NCI-H1417 (cell line): ENCODE measurements at places on chromosomes 6 and 20.

- DNase-seq: peak; percentile 34
Observed at GRCh38 chr6:43702534-43703440, 15.2 kb upstream of the MRPS18A start.

DNA sequence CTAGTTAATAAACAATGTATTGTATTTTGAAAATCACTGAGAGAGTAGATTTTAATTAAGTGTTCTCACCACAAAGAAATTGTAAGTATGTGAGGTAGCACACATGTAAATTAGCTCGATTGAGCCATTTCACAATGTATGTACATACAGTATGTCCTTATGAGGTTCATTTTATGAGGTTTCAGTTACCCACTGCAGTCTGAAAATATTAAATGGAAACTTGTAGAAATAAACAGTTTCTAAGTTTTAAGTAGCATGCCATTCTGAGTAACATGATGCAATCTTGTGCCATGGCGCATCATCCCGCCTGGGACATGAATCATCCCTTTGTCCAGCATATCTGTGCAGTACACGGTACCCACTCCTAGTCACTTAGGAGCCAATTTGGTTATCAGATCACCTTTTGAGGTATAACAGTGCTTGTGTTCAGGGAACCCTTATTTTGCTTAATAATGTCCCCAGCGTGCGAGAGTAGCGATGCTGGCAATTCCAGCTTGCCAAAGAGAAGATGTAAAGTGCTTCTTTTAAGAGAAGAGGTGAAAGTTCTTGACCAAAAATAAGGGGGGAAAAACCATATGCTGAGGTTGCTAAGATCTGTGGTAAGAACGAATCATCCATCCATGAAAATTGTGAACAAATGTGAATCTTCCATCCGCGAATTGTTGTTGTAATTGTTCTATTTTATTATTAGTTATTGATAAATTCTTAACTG is 64.7 kb downstream of the KCNS1 start:
- DNase-seq: no peak

- no peak for DNase-seq
Observed at GRCh38 chr6:128118401-128118800, 217.5 kb upstream of the THEMIS start.

DNA sequence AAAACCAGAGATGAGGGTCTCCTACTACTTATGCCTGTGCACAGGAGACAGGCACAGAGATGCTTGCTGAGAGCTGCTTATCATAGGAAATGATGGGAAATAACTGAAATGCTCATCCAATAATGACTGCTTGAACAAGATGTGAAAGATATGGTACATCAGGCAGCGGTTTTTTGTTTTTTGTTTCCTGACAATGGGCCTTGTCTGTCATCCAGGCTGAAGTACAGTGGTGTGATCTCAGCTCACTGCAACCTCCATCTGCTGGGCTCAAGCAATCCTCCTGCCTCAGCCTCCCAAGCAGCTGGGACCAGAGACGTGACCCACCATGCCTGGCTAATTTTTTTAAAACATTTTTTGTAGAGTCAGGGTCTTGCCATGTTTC is 1.2 kb upstream of the RIPOR3 start:
- DNase-seq: no peak

- no peak for DNase-seq
Observed at GRCh38 chr20:16844406-16844805, 96.2 kb downstream of the OTOR start.

GRCh38 chr20:46332373-46333160 is 24.3 kb upstream of the CDH22 start:
- no peak for DNase-seq

GRCh38 chr6:14626556-14626955 is 509.0 kb downstream of the CD83 start:
- DNase-seq: no peak

DNA sequence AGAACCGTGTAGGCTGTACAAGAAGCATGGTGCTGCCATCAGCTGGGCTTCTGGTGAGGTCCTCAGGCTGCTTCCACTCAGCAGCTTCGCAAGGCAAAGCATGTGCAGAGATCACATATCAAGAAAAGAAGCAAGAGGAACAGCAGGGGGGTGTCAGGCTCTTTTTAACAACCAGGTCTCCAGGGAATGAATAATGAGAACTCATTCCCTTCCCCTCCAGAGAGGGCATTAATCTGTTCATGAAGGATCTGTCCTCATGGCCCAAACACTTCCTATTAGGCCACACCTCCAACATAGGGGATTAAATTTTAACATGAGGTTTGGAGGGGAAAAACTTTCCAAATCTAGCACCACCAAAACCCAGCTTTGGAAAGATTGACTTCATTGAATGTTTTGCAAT is 20.0 kb downstream of the GINM1 start:
- DNase-seq: peak; percentile 14

DNA sequence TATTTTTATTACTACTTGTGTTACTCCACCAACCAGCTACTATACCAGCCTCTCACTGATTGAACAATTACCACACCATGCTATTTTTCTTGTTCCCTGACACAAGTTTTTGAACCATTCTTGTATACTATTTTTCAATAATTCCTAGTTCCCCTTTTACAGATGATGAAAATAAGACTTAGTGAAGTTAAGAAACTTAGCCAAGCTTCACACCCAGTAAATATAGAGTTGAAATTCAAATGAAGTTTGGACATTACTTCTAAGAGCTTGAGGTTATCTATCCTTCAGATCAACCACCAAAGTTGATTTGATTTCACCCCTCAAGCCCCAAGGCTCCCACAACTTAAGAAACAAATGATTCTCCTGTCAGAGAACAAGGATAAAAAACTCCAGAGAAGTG is 13.1 kb upstream of the BCAS1 start:
- DNase-seq: no peak

GRCh38 chr20:18272451-18272850 is 15.9 kb upstream of the ZNF133 start:
- DNase-seq: peak; percentile 11

GRCh38 chr6:121557146-121557940 is 121.9 kb downstream of the GJA1 start:
- no peak for DNase-seq

- no peak for DNase-seq
Observed at GRCh38 chr20:4916971-4917881, 84.1 kb downstream of the SLC23A2 start.

- no peak for DNase-seq
Observed at GRCh38 chr6:88865275-88865674, 98.1 kb downstream of the RNGTT start.

GRCh38 chr20:58494923-58495622 is 20.1 kb downstream of the APCDD1L start:
- no peak for DNase-seq

DNA sequence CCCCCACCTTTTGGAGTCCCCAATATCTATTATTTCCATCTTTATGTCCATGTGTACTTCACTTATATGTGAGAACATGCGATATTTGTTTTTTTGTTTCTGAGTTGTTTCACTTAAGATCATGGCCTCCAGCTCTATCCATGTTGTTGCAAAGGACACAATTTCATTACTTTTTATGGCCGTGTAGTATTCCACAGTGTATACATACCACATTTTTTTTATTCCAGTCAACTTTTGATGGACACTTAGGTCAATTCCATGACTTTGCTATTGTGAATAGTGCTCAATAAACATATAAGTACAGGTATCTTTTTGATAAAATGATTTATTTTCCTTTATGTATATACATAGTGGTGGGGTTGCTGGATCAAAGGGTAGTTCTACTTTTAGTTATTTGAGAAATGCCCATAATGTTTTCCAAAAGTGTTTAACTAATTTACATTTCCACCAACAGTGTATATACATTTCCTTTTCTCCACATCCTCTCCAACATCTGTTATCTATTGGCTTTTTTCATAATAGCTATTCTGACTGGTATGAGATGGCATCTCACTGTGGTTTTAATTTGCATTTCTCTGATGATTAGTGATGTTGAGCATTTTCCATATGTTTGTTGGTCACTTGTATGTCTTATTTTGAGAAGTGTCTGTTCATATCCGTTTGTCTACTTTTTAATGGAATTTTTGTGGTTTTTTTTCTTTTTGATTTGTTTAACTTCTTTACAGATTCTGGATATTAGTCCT is 34.0 kb upstream of the COL10A1 start:
- DNase-seq: no peak

GRCh38 chr6:127550403-127550802 is 26.6 kb upstream of the C6orf58 start:
- DNase-seq: no peak

DNA sequence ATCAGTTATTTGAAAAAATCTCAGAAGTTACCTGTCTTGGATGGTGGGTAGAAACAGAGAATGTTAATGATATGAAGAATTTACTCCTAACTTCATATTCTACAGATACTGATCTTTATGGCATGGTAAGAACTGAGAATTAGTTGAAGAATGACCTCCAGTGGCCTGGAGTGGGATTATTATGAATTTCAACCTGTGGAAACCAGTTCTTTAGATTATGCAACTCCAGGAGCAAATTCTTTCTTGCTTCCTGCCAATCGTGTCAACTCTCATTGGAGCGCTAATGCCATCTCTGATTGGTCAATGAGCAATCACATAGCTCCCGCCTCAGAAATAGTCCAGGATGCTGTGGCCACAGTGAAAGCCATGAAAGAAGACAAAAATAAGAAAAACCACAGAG is 40.6 kb downstream of the LYRM2 start:
- peak; percentile 25 for DNase-seq

DNA sequence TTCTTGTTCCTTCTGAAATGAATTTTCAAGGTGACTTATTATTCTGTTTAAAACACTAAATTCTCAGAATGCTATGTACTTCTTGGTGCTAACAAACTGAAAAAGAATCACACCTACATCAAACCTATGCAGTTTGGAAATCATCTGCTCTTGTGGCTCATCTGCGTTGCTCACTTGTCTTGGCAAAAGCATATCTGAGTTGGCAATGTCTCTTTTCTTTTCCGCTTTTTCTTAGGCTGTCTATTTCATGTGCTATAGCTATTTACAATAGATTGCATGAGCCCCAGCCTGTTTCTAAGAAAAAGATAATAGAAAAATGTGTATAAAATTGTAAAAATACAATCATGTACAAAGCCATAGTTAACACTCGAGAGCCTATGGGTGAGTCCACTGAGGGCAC is 348.9 kb upstream of the AGPAT4 start:
- no peak for DNase-seq

GRCh38 chr6:3727036-3727435 is 24.5 kb downstream of the PXDC1 start:
- DNase-seq: no peak

- no peak for DNase-seq
Observed at GRCh38 chr20:50333812-50334211, 143.2 kb downstream of the CEBPB start.

- DNase-seq: no peak
Observed at GRCh38 chr6:34608321-34609091, 52.4 kb upstream of the SPDEF start.

DNA sequence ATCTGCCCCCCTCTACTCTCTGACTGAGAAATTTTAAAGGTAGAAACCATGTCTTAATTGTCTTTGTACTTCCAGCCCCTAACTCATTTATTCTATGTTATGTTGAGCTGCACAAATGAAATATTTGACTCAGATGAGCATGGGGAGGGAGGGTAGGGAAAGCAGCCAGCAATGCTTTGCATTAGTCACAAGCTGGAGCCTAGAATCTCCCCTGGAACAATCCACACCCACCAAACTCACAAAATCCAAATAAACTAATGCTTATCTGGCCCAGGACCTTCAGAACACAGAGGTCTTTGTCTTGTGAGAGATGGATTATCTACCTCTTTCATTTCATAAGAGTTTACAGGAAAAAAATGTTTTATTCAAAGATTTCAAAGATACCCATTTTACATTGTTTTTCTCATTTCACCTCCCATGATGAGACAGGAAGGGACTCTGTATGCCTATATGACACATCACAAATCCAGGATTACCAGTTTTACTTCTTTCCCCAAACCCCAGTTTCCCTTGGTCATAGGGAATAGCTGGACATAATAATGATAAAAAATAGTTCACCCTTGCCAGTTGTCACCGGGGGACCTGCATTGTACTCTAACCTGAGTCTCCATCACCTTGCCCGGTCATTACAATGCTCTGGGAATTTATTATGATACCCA is 466.9 kb downstream of the KIF16B start:
- no peak for DNase-seq
